ENCODE measurements at places on chromosomes 6 and 20.
A peak's percentile ranks its signal among the peaks of the same experiment; 100 is the strongest.

GRCh38 chr6:6643398-6643797, 54.9 kb downstream of the LY86 start:
- no peak for DNase-seq

- DNase-seq, result no peak
These were observed 28.8 kb upstream of the DDR1 start for GRCh38 chr6:30855429-30856075.

- no peak for DNase-seq
These were observed 15.2 kb downstream of the KIF25 start for GRCh38 chr6:168012431-168013249.

DNA sequence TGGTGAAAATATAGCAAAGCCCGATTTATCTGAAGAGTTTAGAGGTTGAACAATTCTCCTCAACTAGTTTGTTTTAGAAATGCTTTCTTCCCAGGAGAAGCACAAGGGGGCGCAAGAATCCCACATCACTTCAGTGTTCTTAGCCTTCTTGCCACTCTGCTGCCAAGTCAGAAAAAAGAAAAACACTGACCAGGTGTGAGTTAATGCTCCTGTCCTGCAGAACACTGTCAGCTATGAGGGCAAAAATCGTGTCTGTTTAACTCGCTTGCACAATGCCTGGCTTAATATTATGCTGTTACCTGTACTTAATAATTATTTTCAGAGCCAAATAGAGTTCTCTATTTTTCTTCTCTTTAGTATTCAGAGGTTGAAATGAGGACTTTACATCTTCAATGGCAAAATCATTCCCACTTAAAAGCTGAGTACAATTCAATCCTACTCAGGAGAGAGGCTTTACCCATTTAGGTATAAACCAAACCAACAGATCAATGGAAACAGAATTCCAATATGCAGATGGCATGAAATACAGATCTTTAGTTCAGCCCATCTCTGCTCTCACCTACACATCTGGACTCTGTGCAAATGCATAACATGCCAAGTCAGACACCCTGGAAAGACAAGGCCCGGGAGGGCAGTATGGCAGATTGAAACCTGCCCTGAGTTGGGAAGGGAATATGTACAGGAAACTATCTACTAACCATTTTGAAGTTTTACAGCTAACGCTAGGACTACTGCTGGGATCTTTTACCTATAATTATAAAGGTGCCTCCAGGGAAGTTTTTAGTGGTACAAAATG, 71.4 kb upstream of the TULP1 start:
- DNase-seq, result peak; percentile 83

DNA sequence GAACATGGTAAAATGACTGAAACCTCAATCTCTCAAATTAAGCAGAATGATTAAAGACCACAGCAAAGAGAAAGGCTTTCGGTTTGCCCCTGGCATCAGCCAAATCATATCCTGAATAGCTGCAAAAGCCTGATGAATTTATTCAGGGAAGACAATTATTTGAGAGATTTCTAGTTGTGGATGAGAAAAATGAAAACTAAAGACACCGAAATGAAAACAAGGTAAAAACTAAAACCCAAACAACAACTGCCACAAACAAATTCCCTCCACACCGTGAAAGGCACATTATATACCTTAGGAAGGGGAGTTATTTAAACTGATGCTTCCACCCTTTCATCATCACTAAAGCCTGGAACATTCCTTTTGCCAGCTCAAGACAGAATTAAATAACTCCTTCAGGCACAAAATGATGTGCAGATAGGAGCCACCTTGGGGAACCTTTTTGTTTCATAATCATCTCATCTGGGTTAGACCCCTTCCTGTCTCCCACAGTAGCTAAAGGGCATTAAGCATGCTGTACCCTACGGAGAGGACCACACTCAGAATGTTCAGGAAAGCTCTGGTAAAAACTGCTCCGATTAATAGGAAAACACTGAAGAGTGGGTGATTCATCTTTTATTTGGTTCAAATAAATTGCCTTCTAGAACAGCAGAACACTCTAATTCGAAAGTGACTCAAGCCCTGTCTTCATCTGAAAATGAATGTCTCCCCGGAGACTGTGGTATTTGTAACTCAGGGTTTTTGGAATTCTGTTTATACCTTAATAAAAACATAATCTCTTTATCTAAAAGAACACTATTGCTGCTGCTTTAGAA, 9.1 kb upstream of the ANKRD60 start:
- no peak for DNase-seq

DNA sequence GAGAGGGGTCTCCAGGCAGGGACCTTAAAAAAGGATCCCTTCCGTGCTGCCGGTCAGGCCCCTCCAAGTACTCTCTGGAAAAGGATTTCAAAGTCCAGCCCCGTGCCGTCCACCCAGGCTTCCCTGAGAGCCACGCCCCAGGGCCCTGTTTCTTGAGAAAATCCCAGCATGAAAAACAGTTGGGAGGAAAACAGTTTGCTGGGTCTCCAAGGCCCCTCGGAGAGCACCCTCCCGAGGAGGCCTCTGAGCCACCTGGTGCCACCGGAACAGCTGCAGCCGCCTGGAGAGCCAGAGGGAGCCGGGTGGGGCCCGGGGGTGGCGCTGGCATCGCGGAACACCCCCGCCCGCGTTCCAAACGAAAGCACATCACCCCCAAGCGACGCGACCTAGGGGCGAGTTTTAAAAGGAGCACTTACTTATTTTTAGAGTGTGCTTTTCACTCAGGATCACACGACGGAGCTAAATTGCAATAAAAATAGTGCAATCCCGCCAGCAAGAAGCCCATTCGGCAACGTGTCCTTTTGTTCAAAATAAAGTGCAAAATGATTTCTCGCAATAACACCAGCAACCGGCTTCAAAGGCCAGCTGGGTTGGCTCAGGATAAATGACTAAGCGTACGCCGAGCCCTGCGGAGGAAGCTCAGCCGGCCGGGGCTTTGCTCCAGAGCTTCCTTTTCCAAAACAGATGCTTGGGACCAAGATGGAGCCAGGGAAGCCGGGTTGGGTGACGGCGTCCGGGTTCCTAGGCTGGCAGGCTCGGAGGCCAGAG, 64.2 kb downstream of the YTHDF1 start:
- no peak for DNase-seq

GRCh38 chr6:5365436-5366195, 104.3 kb downstream of the FARS2 start:
- no peak for DNase-seq

GRCh38 chr6:122709922-122710512, 69.5 kb upstream of the FABP7 start:
- DNase-seq, result no peak

GRCh38 chr6:78157606-78158005, 504.8 kb downstream of the MEI4 start:
- DNase-seq, result no peak

- DNase-seq, result no peak
These were observed 114.2 kb upstream of the DUSP22 start for GRCh38 chr6:178119-178518.

GRCh38 chr20:15851576-15852215, 721.6 kb downstream of the KIF16B start:
- DNase-seq, result no peak

DNA sequence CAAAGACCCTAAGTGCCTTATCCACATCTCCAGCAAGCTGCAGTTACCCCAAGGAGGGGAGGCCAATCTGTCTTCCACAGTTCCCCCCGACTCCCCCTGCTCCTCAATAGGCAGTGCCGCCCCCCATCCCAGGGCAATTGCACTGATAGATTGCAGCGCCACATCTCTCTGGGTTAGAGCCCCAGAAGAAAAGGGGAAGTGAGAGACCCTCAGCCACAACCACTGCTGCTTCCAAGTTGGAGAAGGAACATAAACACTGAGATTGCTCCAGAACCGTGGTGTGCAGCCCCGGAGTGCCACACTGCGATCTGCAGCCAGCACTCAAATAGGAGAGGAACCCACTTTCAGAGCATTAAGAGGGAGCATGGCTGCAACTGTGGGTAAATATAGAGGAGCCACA, 101.5 kb downstream of the RWDD2A start:
- DNase-seq, result no peak

DNA sequence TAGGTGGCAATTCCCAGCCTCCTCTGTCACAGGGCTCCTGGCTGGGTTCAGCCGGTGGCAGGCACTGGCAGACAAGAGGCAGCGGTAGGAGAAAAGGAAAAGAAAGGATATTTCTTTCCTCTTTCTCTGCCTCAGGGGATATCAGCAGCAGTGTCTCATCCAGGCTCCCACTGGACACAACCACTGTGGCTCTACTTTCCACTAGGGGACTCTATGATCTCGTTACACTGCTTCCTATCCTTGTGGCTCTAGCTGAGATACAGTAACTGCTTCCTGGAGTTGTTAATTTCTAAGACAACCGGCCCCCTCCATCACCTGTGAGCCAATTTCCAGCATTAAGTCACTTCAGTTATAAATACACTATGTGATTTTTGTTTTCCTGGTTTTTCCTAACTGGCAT, 102.0 kb upstream of the LRFN2 start:
- DNase-seq, result no peak

DNA sequence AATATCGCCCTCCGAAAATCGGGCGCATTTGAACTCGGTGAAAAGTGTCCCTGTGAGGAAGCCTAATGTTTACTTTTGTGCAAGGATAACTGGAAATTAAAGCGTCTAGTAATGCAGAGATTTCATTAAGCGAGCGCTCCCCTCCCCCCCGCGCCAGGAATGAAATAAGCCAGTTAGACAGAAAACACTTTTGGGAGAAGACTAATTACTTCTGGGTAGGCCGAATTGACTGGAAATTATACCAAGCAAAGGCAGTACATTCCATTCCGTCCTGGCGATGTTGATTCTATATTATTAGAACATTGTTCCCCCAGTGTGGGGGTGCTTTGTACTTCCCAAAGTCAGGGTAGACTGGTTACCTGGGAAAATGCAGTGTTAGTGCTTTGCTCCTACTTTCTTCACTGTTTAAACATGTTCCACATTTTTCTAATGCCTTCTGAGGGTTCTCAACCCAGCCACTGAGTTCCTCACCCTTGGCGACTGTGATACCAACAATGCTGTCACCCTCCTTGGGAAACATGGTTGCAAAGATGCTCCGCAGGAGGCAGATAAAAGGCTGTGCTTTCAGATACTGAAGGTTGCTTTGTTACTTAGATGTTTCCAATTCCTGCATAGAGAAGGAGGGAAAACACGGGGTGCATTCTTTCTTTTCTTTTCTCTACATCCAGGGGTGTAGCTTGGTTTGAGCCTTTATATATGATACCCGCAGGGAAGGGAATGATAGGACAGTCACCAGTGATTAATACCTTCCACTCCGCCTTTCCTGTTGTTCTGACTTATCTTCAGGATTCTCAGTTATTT, 2.6 kb downstream of the GJA1 start:
- no peak for DNase-seq

DNA sequence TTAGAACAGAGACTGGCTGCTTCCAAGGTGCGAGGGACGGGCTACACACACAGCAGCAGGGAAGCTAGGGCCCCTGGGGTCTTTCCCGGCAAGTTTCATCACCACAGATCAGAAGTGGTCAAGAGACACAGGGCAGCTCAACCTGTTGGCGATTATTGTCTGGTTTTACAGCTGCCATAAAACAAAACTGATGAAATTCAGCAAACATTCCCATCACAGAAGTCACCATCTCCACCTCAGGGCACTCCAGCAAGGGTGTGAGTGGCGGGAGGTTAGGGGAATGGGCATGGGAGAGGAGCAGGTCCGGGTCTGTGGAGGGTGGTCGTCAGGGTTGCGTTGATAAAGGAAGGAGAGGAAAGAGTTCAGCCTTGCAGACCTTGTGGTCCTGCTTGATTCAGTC, 91.0 kb downstream of the PXDC1 start:
- DNase-seq, result no peak

DNA sequence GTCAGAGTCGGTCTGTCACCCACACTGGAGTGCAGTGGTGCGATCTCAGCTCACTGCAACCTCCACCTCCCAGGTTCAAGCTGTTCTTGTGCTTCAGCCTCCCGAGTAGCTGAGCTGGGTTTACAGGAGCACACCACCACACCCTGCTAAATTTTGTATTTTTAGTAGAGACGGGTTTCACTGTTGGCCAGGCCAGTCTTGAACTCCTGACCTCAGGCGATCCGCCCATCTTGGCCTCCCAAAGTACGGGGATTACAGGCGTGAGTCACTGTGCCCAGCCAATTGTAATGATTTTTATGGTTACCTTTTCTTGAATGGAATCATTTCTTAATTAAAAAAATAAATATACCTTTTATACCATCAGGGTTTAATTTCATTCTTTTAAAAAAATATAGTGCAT, 105.7 kb downstream of the MTHFD1L start:
- no peak for DNase-seq

GRCh38 chr20:10433014-10433622, 904 bp downstream of the MKKS start:
- DNase-seq, result no peak

DNA sequence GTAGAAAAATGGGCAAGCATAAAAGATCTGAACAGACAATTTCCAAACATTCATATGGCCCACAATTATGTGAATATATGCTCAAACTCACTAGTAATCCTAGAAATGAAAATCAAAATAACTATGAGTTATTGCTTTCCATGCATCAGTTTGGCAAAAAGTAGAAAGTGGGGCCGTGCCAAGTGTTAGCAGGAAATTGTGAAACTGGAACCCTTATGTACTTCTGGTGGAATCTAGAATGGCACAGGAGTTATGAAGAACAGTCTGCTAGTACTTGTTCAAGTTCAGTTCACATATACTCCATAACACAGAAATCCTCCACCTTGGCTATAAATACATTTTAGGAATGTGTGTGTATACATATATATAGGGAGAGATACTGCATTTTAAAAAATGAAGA, 89.8 kb downstream of the EYA2 start:
- no peak for DNase-seq

GRCh38 chr6:5036269-5036668, 32.4 kb upstream of the RPP40 start:
- no peak for DNase-seq

- peak; percentile 50 for DNase-seq
These were observed 10.1 kb downstream of the EZR start for GRCh38 chr6:158808941-158809678.

Measured in CD4-positive, alpha-beta T cell treated with Interleukin-15 for 4 hours (primary cell).